Left lung (tissue), 14 donors: ENCODE measurements at places on chromosomes 7 and 10. TPM values are rescaled to one million over a fixed set of nuclear protein-coding genes. Genes with fewer than 3 reads are reported as not detected.

STARD3NL gene
- total RNA-seq: 62.2 TPM

TPST1 gene
- 30.5 TPM for total RNA-seq

HDAC9 gene
- total RNA-seq: 9.7 TPM

CNPY1 gene
- total RNA-seq: not detected

ZNF138 gene
- total RNA-seq: 6.6 TPM

MYH16 gene
- total RNA-seq: not detected

DNA sequence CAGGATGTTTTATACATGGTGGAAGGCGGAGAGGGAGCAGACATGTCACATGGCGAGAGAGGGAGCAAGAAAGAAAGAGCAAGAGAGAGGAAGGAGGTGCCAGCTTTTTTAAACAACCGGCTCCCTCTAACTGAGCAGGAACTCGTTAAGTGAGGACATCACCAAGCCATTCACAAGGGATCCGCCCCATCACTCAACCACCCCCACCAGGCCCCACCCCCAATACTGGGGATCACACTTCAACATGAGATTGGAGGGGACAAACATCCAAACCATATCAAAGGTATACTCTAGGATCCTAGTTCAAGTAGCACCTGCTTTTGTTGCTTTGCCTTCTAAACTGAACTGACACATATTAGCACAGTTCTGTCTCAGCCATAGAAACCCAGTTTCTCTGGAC is 141.9 kb upstream of the KLF14 start:
- H3K27me3 ChIP-seq: no peaks in the 10 kb centered on the region
- H3K27ac ChIP-seq: no peak overlapping the region
- H3K36me3 ChIP-seq: peaks cover 83% of the 10 kb centered on the region
- peaks cover 28% of the 10 kb centered on the region for H3K4me1 ChIP-seq
- no peak for DNase-seq
- no peak overlapping the region for H3K4me3 ChIP-seq

DNA sequence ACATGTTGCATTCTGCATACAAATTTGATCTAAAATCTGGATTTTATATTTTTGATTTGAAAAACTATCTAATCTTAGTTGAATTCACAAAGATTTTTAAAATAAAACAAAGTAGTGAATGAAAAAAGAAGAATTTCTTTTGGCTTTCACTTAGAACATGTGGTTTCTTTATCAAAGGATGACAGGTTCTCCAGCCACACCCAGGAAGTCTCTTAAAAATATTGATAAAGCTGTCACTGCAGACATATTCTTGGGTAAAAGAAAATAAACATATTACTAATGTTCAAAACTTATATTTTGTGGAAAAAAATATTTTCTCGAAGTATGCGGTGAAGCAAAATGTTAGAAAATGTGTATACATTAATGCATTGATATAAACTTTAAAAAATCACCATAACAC is 44.3 kb downstream of the ARL4A start:
- peaks cover 6% of the 10 kb centered on the region for H3K4me1 ChIP-seq
- no peak overlapping the region for H3K27ac ChIP-seq
- H3K27me3 ChIP-seq: no peaks in the 10 kb centered on the region
- no peak for DNase-seq

- no peak for DNase-seq
- no peaks in the 10 kb centered on the region for H3K27me3 ChIP-seq
- no peaks in the 10 kb centered on the region for H3K36me3 ChIP-seq
- no peak overlapping the region for H3K4me3 ChIP-seq
Measured at GRCh38 chr10:46296641-46297141, 9.9 kb downstream of the ANTXRL start.

GRCh38 chr7:80372415-80372814 is 139.4 kb downstream of the GNAT3 start:
- no peak overlapping the region for H3K27ac ChIP-seq
- H3K27me3 ChIP-seq: no peaks in the 10 kb centered on the region
- no peaks in the 10 kb centered on the region for H3K4me1 ChIP-seq
- H3K36me3 ChIP-seq: no peaks in the 10 kb centered on the region
- DNase-seq: no peak

DNA sequence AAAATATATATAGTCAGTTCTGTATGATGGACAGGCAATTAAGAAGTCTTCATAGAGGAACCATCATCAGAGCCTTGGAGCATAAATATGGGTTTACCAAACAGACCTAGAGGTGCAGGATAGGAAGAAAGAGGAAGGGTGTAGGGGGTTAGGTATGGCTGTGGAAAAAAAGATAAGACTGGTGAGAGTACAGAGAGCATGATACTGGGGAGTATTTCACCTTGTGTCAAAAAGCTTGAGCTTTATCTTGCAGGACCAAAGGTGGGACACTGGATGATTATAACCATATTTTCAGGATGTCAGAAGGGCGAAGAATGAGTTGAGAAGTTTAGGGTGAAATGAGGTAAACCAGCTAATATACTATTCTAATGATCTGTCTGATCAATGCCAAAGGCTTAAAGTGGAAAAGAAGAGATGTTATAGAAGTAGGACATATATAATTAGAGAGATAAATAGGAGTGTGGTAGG is 54.6 kb downstream of the MRPL32 start:
- peaks cover 6% of the 10 kb centered on the region for H3K27me3 ChIP-seq
- H3K27ac ChIP-seq: no peak overlapping the region
- no peaks in the 10 kb centered on the region for H3K4me1 ChIP-seq
- H3K36me3 ChIP-seq: no peaks in the 10 kb centered on the region

DNA sequence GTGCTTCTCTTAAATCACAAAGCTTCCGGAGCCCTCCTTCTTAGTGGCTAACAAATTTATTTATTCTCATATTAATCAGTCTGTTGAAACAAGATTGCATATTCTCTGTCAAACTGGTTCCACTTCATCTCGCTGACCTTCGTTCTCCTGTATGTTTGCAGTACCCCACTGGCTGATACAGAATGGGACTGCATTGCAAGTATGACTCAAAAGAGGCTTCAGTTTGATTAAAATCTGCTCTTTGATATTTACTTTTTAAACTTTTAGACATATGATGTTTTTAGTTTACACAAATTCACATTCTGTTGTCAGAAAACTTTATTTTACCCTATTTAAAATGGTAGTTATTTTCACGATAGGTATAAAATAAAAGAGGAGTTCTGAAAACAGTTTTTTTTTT is 14.3 kb upstream of the ARHGAP12 start:
- no peak overlapping the region for H3K27ac ChIP-seq
- no peaks in the 10 kb centered on the region for H3K27me3 ChIP-seq
- H3K4me1 ChIP-seq: peaks cover 5% of the 10 kb centered on the region
- H3K4me3 ChIP-seq: no peak overlapping the region
- DNase-seq: peak; percentile 49
- no peaks in the 10 kb centered on the region for H3K36me3 ChIP-seq

DNA sequence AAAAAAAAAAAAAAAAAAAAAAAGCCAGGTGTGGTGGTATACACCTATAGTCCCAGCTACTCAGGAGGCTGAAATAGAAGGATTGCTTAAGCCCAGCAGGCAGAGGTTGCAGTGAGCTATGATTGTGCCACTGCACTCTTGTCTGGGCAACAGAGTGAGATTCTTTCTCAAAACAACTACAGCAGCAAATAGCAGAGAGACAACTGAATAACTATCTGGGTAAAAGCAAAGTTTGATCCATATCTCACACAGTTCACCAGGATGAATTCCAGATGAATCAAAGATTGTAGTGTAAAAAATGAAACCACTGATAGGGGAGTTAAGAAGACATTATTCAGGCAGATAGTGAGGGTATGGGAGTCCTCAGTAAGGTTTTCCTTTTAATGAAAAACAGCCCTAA is 11.4 kb upstream of the NUB1 start:
- H3K4me3 ChIP-seq: no peak overlapping the region
- no peak for DNase-seq
- no peaks in the 10 kb centered on the region for H3K4me1 ChIP-seq

DNA sequence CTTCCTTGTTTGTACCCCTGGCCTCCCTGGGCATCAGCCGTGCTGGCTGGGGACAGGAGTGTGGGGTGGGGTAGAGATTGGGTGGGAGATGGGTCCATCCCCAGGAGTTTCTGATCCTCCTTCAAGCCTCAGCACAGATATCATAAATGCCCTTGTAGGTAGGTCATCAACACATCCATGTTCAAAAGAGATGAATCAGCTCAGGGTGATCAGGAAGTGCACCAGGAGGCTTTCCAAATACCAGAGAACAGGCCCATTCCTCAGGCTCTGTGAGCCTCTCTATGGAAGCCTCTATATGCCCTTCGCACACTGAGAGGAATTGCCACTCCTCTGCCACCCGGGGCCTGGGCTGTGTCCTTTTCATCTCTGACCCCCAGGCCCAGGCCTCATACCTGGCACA is 31.9 kb upstream of the ADCYAP1R1 start:
- H3K36me3 ChIP-seq: no peaks in the 10 kb centered on the region
- H3K27ac ChIP-seq: no peak overlapping the region
- no peaks in the 10 kb centered on the region for H3K27me3 ChIP-seq
- H3K4me3 ChIP-seq: no peak overlapping the region
- peak; percentile 39 for DNase-seq

DNA sequence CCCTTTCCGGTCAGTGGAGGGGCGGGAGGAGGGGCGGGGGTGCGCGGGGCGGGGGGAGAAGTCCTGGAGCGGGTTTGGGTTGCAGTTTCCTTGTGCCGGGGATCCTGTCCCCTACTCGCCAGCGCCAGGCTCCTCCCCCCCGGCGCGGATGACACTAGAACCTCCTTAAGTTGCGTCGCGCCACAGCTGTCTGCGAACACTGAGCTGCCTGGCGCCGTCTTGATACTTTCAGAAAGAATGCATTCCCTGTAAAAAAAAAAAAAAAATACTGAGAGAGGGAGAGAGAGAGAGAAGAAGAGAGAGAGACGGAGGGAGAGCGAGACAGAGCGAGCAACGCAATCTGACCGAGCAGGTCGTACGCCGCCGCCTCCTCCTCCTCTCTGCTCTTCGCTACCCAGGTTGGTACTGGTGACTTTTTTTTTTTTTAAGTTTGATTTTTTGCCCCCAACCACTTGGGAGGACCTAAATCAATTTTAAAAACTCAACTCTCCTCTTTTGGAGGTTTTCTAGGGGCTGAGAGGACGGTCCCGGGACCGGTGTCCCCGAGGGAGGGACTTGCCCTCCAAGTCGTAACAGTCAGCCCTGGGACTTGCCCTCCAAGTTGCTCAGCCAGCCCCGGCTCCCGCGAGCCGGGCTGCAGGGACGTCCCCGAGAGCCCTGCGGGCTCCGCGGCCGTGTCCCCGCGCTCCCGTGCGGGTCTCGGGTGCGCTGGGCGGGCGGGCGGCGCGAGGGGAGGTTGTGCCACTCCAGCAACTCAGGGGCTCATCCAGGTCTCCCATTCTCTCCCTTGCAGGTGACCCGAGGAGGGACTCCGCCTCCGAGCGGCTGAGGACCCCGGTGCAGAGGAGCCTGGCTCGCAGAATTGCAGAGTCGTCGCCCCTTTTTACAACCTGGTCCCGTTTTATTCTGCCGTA is at the start of gene GATA3:
Gene GATA3, plus strand, starts transcription at position 195 of the 914 bp plus-strand sequence. CDS start 968 bp downstream, outside the sequence.
- DNase-seq: no peak
- peaks cover 90% of the 10 kb centered on the region for H3K27me3 ChIP-seq
- peak within 1 kb of the TSS; percentile 77 for H3K27ac ChIP-seq
- H3K36me3 ChIP-seq: no peaks in the 10 kb centered on the region

DNA sequence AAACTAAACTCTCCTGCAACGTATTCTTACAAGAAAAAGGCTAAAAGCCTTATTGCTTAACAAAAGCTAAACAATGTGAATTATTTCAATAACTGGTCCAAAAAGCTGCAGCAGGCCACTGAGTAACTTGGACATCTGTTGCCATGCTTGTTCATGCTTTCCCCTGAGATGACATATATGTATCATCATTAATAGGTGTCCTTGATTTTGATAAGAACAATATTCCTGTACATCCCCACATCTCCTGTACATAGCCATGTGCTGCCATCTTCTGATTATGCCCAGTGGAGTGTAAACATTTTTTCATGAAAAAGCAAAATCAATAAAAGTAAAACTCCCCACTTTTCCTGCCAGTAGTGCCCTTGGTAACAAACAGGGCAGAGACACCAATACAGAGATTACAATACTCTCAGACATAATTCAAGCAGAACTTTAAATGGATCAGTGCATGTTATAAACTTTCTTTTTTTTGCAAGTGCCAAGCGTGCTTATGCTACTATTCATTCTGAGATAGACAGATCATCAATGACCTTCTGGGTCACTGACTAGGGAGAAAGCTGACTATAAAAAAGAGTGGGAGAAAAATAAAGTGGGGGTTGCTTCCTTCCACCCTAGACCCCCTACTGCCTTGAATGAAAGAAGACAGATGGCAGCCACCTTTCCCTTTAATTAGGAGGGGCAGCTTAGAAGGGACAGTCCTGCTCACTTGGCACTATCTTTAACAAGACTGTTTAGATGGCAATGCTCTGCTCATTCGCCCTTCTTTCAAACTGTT is 205.5 kb upstream of the KLF14 start:
- H3K4me1 ChIP-seq: peaks cover 51% of the 10 kb centered on the region
- H3K27ac ChIP-seq: no peak overlapping the region
- H3K4me3 ChIP-seq: no peak overlapping the region
- DNase-seq: no peak

GRCh38 chr10:128958834-128959690 is 508.0 kb upstream of the MGMT start:
- H3K36me3 ChIP-seq: no peaks in the 10 kb centered on the region
- H3K4me3 ChIP-seq: no peak overlapping the region
- no peak for DNase-seq
- H3K4me1 ChIP-seq: no peaks in the 10 kb centered on the region
- peaks cover 16% of the 10 kb centered on the region for H3K27me3 ChIP-seq
- no peak overlapping the region for H3K27ac ChIP-seq

- H3K36me3 ChIP-seq: no peaks in the 10 kb centered on the region
- peaks cover 80% of the 10 kb centered on the region for H3K4me1 ChIP-seq
- no peak overlapping the region for H3K4me3 ChIP-seq
Measured at GRCh38 chr7:100367676-100368613, 5.3 kb upstream of the PILRA start.

DNA sequence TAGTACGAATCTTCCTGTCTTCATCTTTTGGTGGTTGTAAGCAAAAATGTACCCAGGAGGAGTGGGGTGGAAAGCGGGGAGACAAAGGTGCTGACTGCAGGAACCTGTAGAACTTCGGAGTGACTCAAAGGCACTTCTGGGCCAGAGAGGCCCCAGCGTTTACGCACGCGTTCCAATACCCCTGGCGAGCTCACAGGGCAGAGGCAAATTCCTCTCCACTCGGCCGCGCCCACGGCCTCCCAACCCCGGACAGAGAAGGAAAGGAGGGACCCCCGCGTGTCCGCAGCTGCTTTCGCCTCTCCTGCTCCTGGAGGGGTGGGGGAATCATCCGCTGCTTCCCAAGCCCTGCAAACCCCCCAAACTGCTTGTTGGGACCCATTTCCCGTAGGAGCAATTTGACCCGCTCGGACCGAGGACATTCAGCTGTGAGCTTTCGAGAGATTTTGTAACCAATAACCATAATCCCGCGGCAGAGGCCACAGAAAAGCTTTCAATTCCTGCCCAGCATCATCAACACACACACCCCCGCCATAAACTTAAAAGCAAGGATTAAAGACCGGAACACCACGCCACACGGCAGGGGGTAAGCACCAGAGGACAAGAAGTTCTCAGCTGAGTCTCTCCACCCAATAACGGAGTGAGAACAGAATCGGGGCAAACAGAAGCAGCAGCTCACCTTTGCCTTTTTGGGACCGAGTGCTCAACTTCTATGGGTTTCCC is 2.3 kb downstream of the IGF2BP3 start:
- no peak overlapping the region for H3K4me3 ChIP-seq
- no peak for DNase-seq
- peaks cover 16% of the 10 kb centered on the region for H3K4me1 ChIP-seq
- peaks cover 100% of the 10 kb centered on the region for H3K27me3 ChIP-seq

GRCh38 chr7:85343484-85343883 is 156.6 kb upstream of the SEMA3D start:
- H3K36me3 ChIP-seq: no peaks in the 10 kb centered on the region
- no peak overlapping the region for H3K4me3 ChIP-seq
- H3K27ac ChIP-seq: no peak overlapping the region
- H3K4me1 ChIP-seq: no peaks in the 10 kb centered on the region
